Chondrocyte (in vitro differentiated cells): ENCODE measurements at places on chromosomes 6 and 20.

DNA sequence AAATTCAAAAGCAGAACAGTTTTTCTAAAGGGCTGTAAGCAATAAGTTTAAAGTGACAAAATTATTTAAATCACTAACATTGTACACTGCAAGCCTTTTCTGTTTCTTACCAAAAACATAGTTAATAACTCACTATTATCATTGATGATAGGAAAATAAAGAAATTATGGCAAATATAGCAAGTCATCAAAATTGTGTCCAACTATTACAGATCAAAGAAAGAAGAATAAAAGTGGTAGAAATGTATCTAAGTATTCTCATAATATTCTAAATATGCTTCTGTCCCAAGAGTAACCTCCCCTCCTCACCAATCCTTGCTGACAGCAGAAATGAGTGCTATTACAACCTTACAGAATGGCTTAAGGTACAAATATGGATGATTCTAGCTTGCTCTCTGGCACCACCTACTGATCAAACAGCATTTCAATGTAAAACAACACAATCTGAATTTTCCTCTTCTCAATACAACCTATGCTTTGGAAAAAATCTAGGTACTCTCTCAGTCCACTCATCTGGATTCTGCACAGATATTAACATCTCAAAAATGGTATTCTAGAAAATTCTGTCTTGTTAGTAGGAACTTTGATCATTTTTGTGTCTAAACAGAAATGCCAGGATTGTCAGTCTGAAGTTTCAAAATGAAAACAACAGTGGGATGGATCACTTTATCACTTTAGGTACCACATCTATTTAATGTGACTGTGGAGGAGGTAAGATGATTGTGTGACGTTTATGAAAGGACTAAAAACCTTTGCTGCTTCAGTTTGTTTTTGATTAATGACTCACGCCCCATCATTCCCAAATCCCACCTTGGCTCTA is 40.9 kb downstream of the ZFP64 start:
- no peak for DNase-seq

GRCh38 chr20:10927011-10927583 is 253.3 kb upstream of the JAG1 start:
- DNase-seq, result no peak

DNA sequence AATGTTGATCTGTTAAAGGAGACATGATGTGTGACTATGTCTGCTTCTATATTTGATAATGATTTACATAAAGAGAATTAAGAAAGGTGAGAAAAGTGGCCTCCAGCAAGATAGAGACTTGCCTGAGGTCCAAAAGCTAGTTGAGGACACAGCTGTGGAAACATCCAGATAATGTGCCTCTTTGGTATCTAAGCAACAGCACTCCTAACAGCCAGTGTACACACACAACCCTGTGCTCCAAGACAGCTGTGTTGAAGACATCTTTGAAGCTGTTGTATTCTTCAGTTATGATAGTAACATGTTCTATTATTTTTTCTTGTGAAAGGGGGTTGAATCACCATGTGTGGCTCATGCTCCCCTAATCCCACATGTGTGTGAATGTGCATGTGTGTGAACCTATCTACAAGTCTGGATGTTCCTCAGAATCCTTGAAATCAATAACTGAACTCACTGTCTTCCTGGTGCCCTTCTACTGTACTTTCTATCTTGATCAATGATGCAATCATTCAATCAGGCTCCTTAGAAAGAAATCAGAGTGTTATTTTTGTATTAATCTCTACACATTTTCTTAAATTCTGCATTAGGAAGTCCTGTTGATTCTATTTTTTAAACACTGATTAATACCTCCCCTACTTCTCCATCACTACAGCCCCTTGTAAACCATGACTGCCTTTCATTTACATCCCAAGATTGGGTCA is 116.7 kb upstream of the SSTR4 start:
- no peak for DNase-seq

GRCh38 chr6:2534406-2535042 is 216.2 kb downstream of the MYLK4 start:
- DNase-seq, result no peak

DNA sequence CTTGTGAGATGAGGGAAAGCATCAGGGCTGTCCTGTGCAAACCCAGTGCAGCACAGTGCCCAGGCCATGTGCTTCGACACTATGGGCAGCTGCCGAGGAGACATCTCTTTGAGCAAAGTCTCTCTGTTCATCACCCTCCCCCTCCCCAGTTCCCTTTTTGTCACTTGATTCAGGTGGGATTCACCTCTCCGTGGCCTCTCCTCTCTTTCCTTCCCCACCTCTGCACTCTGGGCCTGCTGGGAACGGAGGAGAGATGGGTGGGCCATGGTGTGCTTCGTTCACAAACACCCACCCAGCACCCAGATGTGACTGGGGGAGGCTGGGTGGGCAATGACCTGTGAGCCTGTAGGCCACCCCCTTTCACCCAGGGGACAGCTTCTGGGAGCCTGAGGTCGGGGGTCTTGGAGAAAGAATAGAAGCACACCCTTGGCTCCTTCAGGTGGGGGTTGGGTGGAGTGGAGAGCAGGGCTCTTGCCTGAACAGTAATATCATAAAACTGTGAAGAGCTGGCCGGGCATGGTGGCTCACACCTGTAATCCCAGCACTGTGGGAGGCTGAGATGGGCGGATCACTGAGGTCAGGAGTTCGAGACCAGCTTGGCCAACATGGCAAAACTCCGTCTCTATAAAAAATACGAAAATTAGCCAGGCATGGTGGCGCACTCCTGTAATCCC is 33.5 kb upstream of the DLGAP4 start:
- DNase-seq, result no peak

DNA sequence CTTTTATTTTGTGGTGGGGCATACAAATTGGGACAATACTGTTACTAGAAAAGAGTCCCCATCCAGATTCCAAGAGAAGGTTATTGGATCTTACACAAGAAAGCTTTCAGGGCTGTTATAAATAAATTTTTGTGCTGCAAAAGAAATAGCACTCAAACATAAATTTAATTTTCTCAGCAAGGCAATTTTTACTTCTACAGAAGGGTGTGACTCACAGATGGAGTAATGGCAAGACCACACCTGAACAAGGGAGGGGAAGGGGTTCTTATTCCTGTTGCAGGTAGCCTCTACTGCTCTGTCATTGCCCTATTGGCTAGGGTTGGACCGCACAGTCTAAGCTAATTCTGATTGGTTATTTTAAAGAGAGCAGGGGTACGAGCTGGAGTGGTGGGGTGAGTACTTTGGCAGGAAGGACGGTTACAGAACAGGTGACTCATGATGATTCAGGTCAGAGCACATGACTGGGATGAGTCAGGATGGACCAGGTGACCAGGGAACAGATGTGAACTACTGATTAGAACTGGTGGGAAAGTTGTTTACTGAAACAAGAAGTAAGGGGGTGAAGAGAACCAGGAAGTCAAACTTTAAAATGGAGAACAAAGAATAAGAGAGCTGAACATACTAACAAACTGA is 41.1 kb downstream of the CNR1 start:
- no peak for DNase-seq

- peak; percentile 56 for DNase-seq
These were observed 230.1 kb downstream of the PREX1 start for GRCh38 chr20:48597521-48598302.
